ENCODE measurements at places on chromosomes 13 and 19. TPM values are rescaled to one million over a fixed set of nuclear protein-coding genes. Genes with fewer than 3 reads are reported as not detected.
A peak's percentile ranks its signal among the peaks of the same experiment; 100 is the strongest.

The ZNF560 gene
- total RNA-seq = not detected

The ZAR1L gene
- total RNA-seq = not detected

The MYBPC2 gene
- not detected for total RNA-seq

The MBD3L3 gene
- not detected for total RNA-seq

GRCh38 chr19:4707322-4707721 lies 16.3 kb downstream of the DPP9 start:
- H3K36me3 ChIP-seq = peaks cover 29% of the 10 kb centered on the region
- peaks cover 16% of the 10 kb centered on the region for H3K4me1 ChIP-seq
- H3K27ac ChIP-seq = no peak overlapping the region
- no peaks in the 10 kb centered on the region for H3K27me3 ChIP-seq
- DNase-seq = no peak

GRCh38 chr13:94261163-94261562 lies 218.3 kb downstream of the DCT start:
- H3K27ac ChIP-seq = no peak overlapping the region
- H3K4me1 ChIP-seq = no peaks in the 10 kb centered on the region
- no peaks in the 10 kb centered on the region for H3K36me3 ChIP-seq
- no peak overlapping the region for H3K4me3 ChIP-seq
- no peak for DNase-seq
- peaks cover 4% of the 10 kb centered on the region for H3K27me3 ChIP-seq

DNA sequence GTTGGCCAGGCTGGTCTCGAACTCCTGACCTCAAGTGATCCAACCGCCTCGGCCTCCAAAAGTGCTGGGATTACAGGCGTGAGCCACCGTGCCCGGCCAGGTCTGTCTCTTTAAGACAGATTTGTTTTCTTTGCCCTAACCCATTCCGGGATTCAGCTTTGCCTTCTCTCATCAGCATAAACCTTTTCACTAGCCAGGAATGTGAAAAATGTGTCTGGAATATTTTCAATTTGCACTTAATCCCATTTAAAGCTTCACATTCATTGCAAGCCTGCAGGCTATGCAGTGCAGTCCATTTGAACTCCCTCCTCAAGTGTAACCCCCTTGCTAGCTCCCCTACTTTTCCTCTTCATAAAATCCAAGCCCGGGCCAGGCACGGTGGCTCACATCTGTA lies 880 bp upstream of the TMEM160 start:
- no peak overlapping the region for H3K27ac ChIP-seq
- H3K4me1 ChIP-seq = peaks cover 6% of the 10 kb centered on the region
- no peaks in the 10 kb centered on the region for H3K27me3 ChIP-seq
- no peak overlapping the region for H3K4me3 ChIP-seq
- peak; percentile 63 for DNase-seq
- no peaks in the 10 kb centered on the region for H3K36me3 ChIP-seq

DNA sequence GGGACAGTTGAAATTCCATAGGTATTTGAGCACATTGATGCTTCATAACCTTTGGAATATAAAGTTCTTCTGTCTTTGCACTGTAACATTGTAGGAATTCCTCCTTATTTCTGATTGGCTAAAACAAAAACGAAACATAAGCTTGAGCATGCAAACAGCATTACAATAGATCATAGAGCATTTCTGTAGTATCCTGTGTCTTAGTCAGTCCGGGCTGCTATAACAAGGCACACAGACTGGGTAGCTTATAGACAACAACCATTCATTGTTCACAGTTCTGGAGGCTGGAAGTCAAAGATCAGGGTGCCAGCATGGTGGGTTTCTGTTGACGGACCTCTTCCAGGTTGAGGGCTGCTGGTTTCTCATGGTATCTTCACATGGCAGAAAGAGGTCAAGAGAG lies 188.7 kb upstream of the SOX21 start:
- H3K4me1 ChIP-seq = no peaks in the 10 kb centered on the region
- no peak overlapping the region for H3K4me3 ChIP-seq
- H3K27me3 ChIP-seq = no peaks in the 10 kb centered on the region
- no peak for DNase-seq
- no peak overlapping the region for H3K27ac ChIP-seq
- no peaks in the 10 kb centered on the region for H3K36me3 ChIP-seq

DNA sequence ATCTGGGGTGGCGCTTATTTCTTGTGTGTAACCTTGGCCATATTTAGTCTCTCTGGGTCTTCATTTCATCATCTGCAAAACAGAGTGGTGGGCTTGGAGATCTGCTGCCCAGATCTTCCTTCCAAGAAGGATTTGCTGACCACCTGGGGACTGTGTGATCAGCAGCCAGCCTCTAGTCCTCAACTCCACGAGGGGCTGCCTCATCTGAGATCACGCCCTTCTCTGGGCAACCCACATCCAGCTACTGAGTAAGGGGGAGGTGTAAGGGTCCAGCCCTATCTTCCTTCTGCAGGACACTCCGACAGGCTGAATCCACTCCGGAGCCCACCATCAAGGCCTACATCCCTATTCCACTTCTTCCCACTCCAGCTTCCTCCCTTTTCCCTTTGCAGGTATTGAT lies 57.9 kb downstream of the CHST8 start:
- no peaks in the 10 kb centered on the region for H3K4me1 ChIP-seq
- H3K27me3 ChIP-seq = peaks cover 3% of the 10 kb centered on the region
- no peaks in the 10 kb centered on the region for H3K36me3 ChIP-seq
- DNase-seq = no peak
- H3K27ac ChIP-seq = no peak overlapping the region

DNA sequence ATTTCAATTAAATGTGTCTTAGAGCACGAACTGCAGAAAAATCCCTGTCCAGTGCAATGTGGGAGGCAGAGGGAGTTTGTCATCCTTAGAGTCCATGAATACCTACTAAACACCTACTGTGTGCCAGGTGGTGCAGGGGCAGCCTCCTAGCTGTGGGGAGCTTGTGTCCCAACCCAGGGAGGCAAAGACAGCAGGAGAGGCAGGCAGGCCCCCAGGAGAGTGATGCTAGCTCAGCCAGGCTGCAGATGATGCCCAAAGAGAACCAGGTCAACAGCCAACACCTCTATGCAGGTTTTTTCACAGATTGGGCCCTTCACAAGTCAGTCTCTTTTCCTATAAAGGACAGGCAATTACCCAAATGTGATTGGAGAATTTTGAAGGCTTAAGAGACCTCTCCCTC lies 108.2 kb upstream of the UQCRFS1 start:
- no peaks in the 10 kb centered on the region for H3K36me3 ChIP-seq
- DNase-seq = no peak
- H3K4me1 ChIP-seq = no peaks in the 10 kb centered on the region
- no peak overlapping the region for H3K4me3 ChIP-seq
- no peaks in the 10 kb centered on the region for H3K27me3 ChIP-seq
- no peak overlapping the region for H3K27ac ChIP-seq

DNA sequence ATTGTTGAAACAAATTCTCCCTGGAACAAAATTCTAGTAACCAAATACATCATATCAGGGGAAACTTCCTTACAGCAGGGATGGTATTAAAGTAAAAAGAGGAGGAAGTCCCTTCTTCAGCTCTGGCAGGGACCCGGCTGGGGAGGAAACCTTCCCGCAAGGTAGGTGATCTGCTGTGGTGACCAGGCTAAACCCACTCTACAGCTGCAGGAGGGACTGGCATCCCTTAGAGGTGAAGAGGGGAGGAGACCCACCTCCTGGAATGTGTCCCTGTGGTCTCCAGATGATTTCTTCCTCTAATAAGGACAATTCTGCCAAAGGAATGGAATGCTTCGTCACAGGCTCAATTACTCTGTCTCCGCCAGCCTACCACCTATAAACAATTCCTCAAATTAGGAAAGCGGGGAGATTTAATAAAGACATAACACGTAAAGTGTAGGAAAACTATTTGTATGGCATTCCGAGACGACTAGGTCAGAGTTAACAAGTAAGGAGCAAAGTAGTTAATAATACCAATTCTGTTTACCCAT lies 637 bp upstream of the PDS5B start:
- peak; percentile 49 for DNase-seq
- peak overlapping the region; percentile 55 for H3K27ac ChIP-seq
- no peaks in the 10 kb centered on the region for H3K36me3 ChIP-seq
- peaks cover 7% of the 10 kb centered on the region for H3K4me1 ChIP-seq

- no peak overlapping the region for H3K27ac ChIP-seq
- no peaks in the 10 kb centered on the region for H3K27me3 ChIP-seq
- DNase-seq = no peak
- H3K4me1 ChIP-seq = no peaks in the 10 kb centered on the region
- no peak overlapping the region for H3K4me3 ChIP-seq
These were observed 81.6 kb downstream of the ESD start for GRCh38 chr13:46715363-46715762.

DNA sequence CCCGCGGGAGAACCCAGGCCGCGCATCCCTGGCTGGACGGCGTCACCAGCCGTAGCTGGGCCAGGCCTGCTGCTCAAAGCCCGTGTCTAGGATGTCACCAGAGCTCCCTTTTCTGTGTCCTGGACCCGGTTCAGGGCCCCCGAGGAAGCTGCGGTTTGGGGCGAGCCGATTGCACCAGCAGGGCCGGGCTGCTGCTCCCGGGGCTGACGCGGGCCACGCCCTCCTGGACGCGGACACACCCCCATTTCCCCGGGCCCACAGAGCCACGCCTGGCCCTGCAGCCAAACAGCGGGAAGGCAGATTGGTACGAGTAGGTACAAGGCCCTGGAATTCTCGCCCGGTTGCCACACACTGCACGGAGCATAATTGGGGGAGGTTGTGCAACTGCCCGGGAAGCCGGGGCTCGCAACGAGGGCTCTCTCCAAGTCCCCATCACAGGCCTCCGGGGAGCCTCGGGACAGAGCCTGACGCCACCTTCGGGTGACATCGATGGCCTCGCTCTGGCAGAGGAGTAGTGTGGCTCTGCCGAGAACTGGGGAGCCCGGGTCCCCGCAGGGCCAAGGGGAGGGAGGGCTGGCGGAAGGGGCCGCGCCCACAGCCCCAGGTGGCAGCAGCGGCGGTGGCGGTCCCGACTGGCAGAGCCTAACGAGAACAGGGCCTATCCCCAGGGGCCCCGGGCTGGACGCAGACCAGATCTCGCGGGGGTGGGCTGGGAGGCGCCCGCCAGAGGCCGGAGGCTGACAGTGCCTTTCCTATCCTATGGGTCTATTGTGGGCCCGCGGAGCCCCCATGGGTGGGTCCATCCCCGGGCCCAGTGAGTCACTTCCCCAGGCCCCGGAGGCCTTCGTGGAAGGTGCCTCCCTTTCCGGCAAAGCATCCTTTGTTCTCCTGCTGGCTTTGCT lies 23.5 kb downstream of the KCTD15 start:
- no peaks in the 10 kb centered on the region for H3K36me3 ChIP-seq
- DNase-seq = peak; percentile 45
- peak overlapping the region; percentile 47 for H3K27ac ChIP-seq
- H3K4me1 ChIP-seq = peaks cover 17% of the 10 kb centered on the region

Measured in astrocyte (in vitro differentiated cells and primary cell).